ENCODE measurements at places on chromosomes 6 and 20.

- peak; percentile 26 for DNase-seq
Observed at GRCh38 chr6:26097268-26097875, 10.1 kb downstream of the HFE start.

GRCh38 chr6:69693762-69694161 lies 103.0 kb downstream of the LMBRD1 start:
- no peak for DNase-seq

DNA sequence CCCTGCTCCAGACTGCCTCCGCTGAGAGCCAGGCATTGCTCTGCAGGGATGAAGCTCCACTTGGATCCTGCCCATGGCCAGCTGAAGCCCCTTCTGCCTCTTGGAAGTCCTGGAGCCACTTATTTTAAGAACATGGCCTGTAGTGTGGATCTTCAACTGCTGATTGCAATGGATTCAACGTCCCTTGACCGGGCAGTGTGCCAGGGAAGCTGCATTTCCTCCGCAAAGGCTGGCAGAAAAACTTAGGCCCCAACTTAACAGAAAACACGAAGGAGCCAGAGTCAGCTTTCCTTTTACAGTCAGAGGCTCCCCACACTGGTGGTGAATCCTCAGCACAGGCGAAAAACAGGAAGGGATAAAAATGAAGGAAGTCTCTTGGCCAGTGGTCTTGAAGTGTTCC lies 26.3 kb upstream of the FOXQ1 start:
- no peak for DNase-seq

- DNase-seq = no peak
Observed at GRCh38 chr20:52425253-52425652, 233.7 kb upstream of the ZFP64 start.

GRCh38 chr20:37359836-37360235 lies 13.9 kb downstream of the SRC start:
- DNase-seq = no peak

DNA sequence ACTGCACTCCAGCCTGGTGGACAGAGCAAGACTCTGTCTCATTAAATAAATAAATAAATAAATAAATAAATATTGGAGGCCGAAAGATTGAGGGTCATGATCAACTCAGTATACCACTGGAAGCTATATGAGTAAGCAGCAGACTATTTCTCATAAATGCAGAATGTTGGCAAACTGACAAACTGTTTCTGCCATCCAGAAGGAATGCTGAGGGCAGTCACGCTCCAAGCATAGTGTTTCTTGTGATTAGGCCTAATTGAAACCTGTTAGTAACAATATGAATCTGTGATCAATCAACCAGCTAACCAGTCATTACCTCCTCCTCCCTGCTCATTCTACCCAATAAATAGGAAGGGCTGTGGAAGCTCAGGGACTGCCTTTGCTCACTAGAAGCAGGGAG lies 15.2 kb upstream of the KCNK15 start:
- no peak for DNase-seq

GRCh38 chr20:61027218-61027617 lies 224.8 kb upstream of the CDH4 start:
- no peak for DNase-seq

DNA sequence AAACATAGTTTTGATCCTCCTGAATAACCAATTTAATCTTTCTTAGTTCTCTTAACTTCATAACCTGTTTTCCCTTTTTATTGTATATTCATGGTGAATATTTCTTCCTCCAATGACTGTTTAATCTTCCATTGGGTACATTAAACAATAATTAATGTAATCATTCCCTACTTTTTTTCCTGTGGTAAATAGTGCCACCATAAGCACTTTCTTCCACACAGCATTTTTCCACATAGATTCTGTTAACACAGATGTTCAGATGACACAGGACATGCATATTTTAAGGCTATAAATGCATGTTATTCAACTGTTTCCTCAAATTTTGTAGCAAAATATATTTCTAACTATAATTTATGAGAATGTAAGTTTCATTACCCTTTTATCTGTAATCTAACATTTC lies 61.9 kb downstream of the CYP39A1 start:
- no peak for DNase-seq

DNA sequence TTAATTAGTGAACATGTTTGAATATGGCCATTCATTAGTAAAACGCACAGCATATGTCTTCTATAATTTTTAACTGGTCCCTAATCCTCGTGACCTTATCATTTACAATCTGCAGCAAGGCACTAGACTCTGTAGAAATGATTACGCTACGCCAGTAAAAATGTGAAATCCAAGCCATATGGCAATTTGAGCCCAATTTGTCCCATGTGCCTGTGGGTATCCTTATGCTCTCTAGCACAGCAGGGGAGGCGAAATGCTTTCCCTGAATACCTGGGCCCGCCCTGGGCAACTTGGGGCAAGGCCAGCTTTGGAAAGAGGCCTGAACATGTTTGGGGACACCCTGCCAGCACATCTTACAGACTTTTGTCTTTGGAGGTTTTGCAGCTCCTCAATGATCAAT lies 122.7 kb upstream of the AGPAT4 start:
- no peak for DNase-seq

GRCh38 chr6:159483259-159483658 lies 209.8 kb downstream of the SOD2 start:
- no peak for DNase-seq

- no peak for DNase-seq
Observed at GRCh38 chr6:79833964-79834284, 113.4 kb downstream of the ELOVL4 start.

Data from stimulated activated CD4-positive, alpha-beta T cell treated with anti-CD3 and anti-CD28 coated beads, Interleukin-15, amount 100 ng/mL, for 1 hour (primary cell).